ENCODE measurements at places on chromosomes 5 and 9. TPM values are rescaled to one million over a fixed set of nuclear protein-coding genes. Genes with fewer than 3 reads are reported as not detected.

Gene TMC1
- 2.2 TPM for total RNA-seq

Gene SNAPC4
- total RNA-seq: 18.4 TPM

Gene HRH2
- not detected for total RNA-seq

Gene RGS7BP
- 16.2 TPM for total RNA-seq

Gene PCDHGB6
- total RNA-seq: 3.3 TPM

Gene STRBP
- total RNA-seq: 12.2 TPM

Gene SPINK13
- total RNA-seq: not detected

Gene PCDHB12
- 0.07 TPM for total RNA-seq

Gene MYMK
- total RNA-seq: not detected

Gene GABBR2
- total RNA-seq: 39.2 TPM

Gene INSL4
- not detected for total RNA-seq

Gene ABO
- 0.22 TPM for total RNA-seq

Gene HTR4
- total RNA-seq: 0.07 TPM

Gene TAF11L2
- total RNA-seq: not detected

Gene TMEM232
- 0.80 TPM for total RNA-seq

Gene NCS1
- 50.7 TPM for total RNA-seq

Gene NOXA1
- total RNA-seq: 0.29 TPM

Gene RASEF
- under 0.01 TPM for total RNA-seq

Gene PCDHGA9
- 4.3 TPM for total RNA-seq

Gene SLIT3
- 0.13 TPM for total RNA-seq

Gene GCNT4
- total RNA-seq: 0.07 TPM

Gene EIF4E1B
- total RNA-seq: not detected

Gene NSG2
- total RNA-seq: not detected

Gene BTNL8
- total RNA-seq: not detected

Gene SLC27A4
- 33.7 TPM for total RNA-seq

Gene SPOCK1
- total RNA-seq: 216 TPM

Gene SOX30
- total RNA-seq: not detected

Gene MLANA
- total RNA-seq: not detected

Gene ZDHHC11B
- 0.14 TPM for total RNA-seq

Gene FAM153A
- not detected for total RNA-seq

Gene CCNI2
- not detected for total RNA-seq

Gene WDR31
- 0.53 TPM for total RNA-seq

Gene QRFP
- not detected for total RNA-seq

Gene IFT74
- total RNA-seq: 11.7 TPM

Gene ARSI
- not detected for total RNA-seq

Gene IFNA21
- not detected for total RNA-seq

Gene DNAI1
- total RNA-seq: not detected

Gene SPAAR
- total RNA-seq: 17.7 TPM

Gene IFNA8
- not detected for total RNA-seq

Gene CARD19
- 68.4 TPM for total RNA-seq

All from thoracic aorta endothelial cell (primary cell).